ENCODE measurements at places on chromosomes 11 and 22.

GRCh38 chr11:71450939-71451338, 2.1 kb upstream of the NADSYN1 start:
- no peak for DNase-seq

GRCh38 chr11:74611369-74611861, 19.0 kb downstream of the POLD3 start:
- peak; percentile 33 for DNase-seq

DNA sequence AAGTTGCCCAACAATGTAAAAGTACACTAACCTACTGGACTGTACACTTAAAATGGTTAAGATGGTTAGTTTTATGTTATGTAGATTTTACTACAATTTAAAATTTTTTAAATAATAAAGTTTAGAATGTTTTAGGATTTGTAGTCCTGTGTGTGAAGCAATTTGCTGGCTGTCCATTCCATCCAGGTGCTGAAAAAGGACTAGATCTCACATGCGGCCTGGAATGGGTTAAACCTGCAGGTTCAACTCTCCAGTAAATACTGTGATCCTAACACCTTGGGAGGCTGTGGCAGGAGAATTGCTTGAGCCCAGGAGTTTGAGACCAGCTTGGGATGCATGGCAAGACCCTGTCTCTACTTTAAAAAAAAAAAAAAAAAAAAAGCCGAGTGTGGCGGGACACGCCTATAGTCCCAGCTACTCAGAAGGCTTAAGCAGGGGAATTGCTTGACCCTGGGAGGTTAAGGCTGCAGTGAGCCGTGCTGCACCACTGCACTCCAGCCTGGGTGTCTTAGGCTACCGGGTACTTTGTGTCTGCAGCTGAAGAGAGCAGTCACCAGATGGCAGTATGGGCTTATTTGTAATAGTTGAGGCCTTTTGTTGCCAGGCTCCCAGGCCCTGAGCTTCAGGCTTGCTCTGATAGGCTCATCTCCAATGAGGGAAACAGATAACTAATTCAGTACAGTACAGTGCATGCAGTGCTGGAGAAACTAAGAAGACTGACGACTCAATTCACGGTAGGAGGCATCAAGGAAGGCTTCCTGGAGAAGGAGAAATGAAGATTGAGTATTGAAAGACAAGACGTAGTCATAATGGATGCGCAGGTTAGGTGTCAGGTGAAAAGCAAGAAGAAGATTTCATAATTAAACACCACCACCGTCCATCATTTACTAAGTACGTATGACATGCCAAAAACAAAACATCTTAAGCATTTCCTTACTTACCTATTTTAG, 64.7 kb upstream of the ASPHD2 start:
- peak; percentile 66 for DNase-seq

DNA sequence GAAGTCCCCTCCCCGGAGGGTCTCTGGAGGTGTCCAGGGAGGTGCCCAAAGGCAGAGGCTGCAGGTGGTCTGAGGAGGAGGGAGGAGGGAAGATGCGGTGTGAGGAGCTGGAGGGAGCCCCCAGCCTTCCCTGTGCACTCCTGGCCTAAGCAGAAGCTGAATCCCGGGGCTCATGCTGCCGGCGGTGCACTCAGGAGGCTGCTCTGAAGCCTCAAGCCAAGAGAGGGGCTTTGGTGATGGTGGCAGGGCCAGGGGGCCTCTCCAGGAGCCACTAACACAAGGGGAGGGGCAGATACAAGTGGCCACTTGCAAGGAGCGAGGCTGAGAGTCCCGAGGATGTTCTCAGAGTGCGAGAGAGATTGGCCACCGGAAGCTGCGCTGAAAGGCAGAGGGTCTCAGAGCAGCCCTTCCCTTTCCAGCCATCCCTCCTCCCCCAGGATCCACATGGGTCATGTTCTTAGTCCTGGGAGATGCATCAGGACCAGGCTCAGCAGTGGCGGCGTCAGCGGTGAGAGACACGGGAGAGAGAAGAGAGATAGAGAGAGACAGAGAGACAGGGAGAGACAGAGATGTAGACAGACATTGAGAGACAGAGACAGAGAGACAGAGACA, 774 bp upstream of the MRGPRG start:
- no peak for DNase-seq

DNA sequence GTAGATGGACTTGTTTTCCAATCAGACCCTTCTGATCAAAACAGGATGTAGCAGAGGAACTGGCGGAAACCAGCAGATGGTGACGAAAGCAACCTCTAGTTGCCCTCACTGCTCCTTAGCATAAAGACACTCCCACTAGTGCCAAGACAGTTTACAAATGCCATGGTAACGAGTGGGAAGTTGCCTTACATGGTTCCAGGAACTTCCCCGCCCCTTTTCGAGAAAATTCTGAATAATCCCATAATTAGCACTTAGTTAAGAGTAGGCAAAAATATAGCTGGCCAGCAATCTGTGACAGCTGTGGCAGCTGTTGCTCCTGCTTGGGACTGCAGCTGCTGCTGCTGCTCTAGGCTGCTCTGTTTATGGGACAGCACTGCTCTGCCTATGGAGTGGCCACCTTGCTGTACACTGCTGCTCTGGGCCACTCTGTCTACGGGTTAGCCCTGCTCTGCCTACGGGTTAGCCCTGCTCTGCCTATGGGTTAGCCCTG, 33.4 kb upstream of the SORL1 start:
- no peak for DNase-seq
